ENCODE measurements at places on chromosomes 1 and 21. TPM values are rescaled to one million over a fixed set of nuclear protein-coding genes. Genes with fewer than 3 reads are reported as not detected.

GRCh38 chr1:166165661-166166328 is 1.0 kb downstream of the FAM78B start:
- H3K27me3 ChIP-seq, result peaks cover 17% of the 10 kb centered on the region
- H3K36me3 ChIP-seq, result no peaks in the 10 kb centered on the region
- H3K4me3 ChIP-seq, result peak overlapping the region; percentile 56
- no peak for DNase-seq
- peaks cover 9% of the 10 kb centered on the region for H3K4me1 ChIP-seq

- H3K36me3 ChIP-seq, result no peaks in the 10 kb centered on the region
- no peaks in the 10 kb centered on the region for H3K27me3 ChIP-seq
- H3K4me3 ChIP-seq, result no peak overlapping the region
- no peaks in the 10 kb centered on the region for H3K4me1 ChIP-seq
These were observed 1535.2 kb downstream of the PLA2G4A start for GRCh38 chr1:188363943-188364342.

DNA sequence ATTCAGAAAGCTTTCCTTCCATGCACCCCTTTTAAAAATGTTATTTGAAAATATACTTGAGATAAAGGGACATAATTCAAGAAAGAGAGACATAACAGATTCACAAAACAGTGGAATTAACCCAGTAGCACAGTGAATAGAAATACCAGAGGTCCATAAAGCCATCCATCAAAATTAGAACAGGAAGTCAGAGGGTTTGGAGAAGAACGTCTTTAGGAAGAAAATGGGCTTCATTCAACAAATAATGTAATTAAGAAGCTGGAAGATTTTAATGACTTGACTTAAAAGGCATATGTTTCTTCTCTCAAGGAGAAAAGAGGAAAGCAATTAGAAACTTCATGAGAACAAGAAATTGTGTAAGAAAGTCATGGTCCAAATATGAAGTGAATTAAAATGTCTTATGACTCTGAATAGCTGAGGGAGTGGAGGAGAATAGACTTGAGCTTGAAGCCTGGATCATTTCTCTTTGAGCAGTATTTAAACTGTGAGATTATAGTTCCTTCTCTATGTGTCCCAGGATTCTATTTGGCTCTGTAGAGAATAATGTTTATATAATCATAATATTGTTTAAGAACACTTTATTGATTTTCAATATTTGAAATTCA is 7.9 kb upstream of the HCRTR1 start:
- no peak overlapping the region for H3K4me3 ChIP-seq
- H3K27ac ChIP-seq, result no peak overlapping the region
- DNase-seq, result no peak

DNA sequence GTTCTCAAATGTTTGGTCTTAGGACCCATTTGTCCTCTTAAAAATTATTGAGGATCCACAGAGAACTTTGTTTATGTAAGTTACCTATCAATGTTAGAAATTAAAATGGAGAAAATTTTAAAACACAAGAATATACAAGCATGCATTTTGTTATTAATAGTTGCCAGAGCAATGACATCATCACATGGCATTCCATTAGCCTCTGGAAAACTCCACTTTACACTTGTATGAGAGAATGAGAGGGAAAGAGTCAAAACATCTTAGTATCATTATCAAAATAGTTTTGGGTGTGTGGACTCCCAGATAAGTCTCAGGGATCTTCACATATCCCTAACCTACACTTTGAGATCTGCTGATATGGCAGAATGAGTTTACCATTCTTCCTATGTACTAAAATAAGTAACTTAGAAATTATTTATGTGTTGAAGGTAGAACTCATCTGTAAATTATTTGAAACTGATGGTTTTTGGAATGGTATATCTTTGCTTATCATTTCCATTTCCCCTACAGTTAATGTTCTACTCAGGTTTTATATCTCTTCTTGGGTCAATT is 48.8 kb downstream of the RNF220 start:
- no peak overlapping the region for H3K27ac ChIP-seq
- H3K4me3 ChIP-seq, result no peak overlapping the region
- H3K27me3 ChIP-seq, result peaks cover 3% of the 10 kb centered on the region
- DNase-seq, result no peak
- no peaks in the 10 kb centered on the region for H3K36me3 ChIP-seq
- H3K4me1 ChIP-seq, result no peaks in the 10 kb centered on the region

- H3K27me3 ChIP-seq, result peaks cover 11% of the 10 kb centered on the region
- H3K4me1 ChIP-seq, result peaks cover 32% of the 10 kb centered on the region
- no peak overlapping the region for H3K27ac ChIP-seq
- no peak for DNase-seq
- H3K4me3 ChIP-seq, result peak overlapping the region; percentile 83
- H3K36me3 ChIP-seq, result no peaks in the 10 kb centered on the region
These were observed 544 bp downstream of the PPM1J start for GRCh38 chr1:112714313-112715263.

DNA sequence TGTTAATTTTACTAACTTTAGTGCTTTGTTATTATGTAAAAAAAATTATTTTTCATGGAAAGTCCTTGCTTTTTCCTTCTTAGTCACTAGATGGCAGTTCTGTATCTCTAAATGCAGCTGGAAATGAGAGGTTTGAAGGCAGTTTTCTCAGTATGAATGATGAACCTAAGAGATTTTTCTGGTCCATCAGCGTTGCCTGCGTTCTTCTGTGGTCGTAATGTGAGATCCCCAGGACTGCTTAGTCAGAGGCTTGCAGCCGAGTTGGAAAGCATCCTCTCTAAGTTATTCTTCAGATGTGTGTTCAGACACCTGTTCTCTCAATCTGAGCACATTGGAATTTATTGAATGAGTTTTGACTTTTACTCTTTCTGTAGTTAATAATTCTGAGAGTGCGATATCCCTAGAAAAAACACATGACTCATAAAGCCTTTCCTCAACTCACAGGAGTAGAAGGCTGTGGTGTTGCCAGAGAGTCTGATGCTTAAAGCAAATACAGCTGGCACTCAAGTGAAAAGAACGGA is 99.3 kb downstream of the FMN2 start:
- H3K4me1 ChIP-seq, result peaks cover 2% of the 10 kb centered on the region
- H3K27ac ChIP-seq, result no peak overlapping the region
- DNase-seq, result no peak
- peaks cover 5% of the 10 kb centered on the region for H3K27me3 ChIP-seq
- no peaks in the 10 kb centered on the region for H3K36me3 ChIP-seq

DNA sequence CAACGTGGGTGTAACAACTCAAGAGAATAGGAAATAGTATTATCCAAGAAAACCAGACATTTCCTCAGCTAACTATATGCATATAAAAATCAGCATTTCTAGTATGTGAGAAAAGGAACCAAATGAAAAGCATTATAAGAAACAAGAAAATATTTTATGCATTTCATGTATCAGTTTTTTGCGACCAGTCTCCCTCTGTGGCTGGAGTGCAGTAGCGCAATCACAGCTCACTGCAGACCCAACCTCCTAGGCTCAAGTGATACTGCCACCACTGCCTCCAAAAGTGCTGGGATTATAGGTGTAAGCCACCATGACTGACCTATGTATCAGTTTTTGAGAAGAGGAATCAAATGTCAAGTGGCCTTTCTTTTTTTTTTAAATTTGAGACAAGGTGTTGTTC is 31.0 kb downstream of the SLC16A1 start:
- H3K36me3 ChIP-seq, result peaks cover 4% of the 10 kb centered on the region
- no peaks in the 10 kb centered on the region for H3K27me3 ChIP-seq
- H3K4me1 ChIP-seq, result no peaks in the 10 kb centered on the region
- no peak overlapping the region for H3K4me3 ChIP-seq

The LRRC53 gene
- polyA plus RNA-seq, result not detected

The CCDC181 gene
- polyA plus RNA-seq, result not detected
